Endothelial cell of umbilical vein (primary cell): ENCODE measurements at places on chromosomes 6 and 20. TPM values are rescaled to one million over a fixed set of nuclear protein-coding genes. Genes with fewer than 3 reads are reported as not detected.
A peak's percentile ranks its signal among the peaks of the same experiment; 100 is the strongest.

GRCh38 chr6:137339929-137340559, 120.9 kb upstream of the IFNGR1 start:
- no peak for DNase-seq

DNA sequence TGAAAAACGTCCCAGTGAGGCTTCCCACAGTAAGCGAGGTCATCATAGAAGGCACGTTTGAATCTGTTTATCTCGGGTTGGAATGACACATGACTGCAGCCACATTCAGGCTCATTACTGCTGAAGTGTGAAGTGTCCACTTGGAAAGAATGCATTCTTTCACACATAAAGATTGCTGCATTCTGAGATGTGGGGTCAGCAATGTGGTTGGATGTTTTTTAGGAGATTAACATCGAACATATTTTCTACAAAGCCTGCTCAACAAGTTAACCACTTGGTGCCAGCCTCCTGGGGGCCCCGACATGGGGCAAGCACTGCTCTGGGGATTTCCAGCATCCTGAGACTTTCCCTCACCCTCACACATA, 79.9 kb downstream of the BMP6 start:
- DNase-seq, result peak; percentile 46

- peak; percentile 13 for DNase-seq
Observed at GRCh38 chr20:64223526-64224067, 32.0 kb upstream of the PCMTD2 start.

DNA sequence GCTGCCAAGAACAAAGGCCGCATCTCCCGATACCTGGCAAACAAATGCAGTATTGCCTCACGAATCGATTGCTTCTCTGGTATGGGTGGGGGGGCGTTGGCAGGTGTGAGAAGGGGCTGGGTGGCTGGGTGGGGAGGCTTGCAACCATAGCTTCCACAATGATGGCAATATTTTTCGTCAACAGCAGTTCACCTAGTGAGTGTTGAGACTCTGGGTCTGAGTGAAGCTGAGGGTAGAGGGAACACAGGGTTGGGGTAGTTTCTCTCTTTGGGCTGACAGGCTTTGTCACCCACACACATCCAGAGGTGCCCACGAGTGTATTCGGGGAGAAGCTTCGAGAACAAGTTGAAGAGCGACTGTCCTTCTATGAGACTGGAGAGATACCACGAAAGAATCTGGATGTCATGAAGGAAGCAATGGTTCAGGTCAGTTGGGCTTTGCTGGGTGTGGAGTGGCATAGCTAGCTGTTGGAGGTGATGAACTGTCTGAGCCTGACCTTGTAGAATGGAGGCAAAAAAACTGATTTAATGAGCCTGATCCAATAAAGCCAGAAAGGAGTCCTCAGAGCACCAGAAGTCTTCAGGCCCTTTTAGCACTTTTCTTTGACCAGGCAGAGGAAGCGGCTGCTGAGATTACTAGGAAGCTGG, 4.2 kb downstream of the NOP56 start:
- no peak for DNase-seq

DNA sequence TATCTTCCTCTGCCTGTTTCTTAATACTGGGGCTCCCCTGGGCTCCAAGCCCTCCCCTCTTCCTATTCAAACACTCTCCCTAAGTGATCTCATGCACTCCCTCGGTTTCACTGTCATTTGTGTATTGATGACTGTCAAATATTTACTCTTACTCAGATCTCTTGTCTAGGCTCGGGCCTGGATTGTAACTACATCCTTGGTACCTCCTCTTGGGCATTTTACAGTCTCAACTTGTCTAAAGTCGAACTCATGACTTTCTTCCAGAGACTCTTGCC, 189.4 kb upstream of the PRDM1 start:
- no peak for DNase-seq

GRCh38 chr6:138673346-138674014, 100.1 kb upstream of the CCDC28A start:
- DNase-seq, result no peak

- DNase-seq, result peak; percentile 36
Observed at GRCh38 chr6:116221067-116221466, 32.8 kb downstream of the TSPYL4 start.

The GPR63 gene
- polyA plus RNA-seq, result 0.03 and 0.06 TPM in 2 replicates

The CAPN11 gene
- 1.0 and 1.7 TPM in 2 replicates for polyA plus RNA-seq

The TMEM74B gene
- polyA plus RNA-seq, result 0.26 and 0.54 TPM in 2 replicates

The SLC17A1 gene
- not detected in 2 replicates for polyA plus RNA-seq

The PREX1 gene
- 51.3 and 53.6 TPM in 2 replicates for polyA plus RNA-seq

The ULBP1 gene
- 1.1 and 1.4 TPM in 2 replicates for polyA plus RNA-seq

The LY6G5B gene
- polyA plus RNA-seq, result 13.7 and 15.4 TPM in 2 replicates

The CNBD2 gene
- polyA plus RNA-seq, result 4.8 and 7.5 TPM in 2 replicates
